ENCODE measurements at places on chromosomes 7 and 10. TPM values are rescaled to one million over a fixed set of nuclear protein-coding genes. Genes with fewer than 3 reads are reported as not detected.

COBL gene
- total RNA-seq = not detected

SUFU gene
- total RNA-seq = 11.8 TPM

NDUFB8 gene
- 170 TPM for total RNA-seq

DNA sequence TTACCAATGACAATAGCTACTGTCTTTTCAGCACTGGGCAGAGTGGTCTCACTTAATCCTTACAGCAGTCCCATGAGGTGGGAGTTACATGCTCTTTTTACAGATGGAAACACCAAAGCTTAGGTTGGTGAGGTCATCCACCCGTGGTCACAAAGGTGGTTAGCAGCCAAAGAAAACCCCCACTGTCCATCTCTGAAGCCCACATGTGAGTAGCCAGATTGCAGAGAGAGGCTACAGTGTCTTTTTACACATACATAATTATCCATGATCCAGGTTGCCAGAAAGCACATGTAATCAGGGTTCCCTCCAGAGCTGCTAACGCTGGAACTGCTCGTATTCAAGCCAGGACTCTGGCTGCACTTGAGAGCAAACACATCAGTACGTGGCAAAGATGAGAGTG lies 24.6 kb upstream of the ANKRD2 start:
- no peaks in the 10 kb centered on the region for H3K4me1 ChIP-seq

- H3K27me3 ChIP-seq = no peaks in the 10 kb centered on the region
- H3K36me3 ChIP-seq = no peaks in the 10 kb centered on the region
- no peak overlapping the region for H3K27ac ChIP-seq
These were observed 57.9 kb downstream of the CDCA7L start for GRCh38 chr7:21887779-21888178.

DNA sequence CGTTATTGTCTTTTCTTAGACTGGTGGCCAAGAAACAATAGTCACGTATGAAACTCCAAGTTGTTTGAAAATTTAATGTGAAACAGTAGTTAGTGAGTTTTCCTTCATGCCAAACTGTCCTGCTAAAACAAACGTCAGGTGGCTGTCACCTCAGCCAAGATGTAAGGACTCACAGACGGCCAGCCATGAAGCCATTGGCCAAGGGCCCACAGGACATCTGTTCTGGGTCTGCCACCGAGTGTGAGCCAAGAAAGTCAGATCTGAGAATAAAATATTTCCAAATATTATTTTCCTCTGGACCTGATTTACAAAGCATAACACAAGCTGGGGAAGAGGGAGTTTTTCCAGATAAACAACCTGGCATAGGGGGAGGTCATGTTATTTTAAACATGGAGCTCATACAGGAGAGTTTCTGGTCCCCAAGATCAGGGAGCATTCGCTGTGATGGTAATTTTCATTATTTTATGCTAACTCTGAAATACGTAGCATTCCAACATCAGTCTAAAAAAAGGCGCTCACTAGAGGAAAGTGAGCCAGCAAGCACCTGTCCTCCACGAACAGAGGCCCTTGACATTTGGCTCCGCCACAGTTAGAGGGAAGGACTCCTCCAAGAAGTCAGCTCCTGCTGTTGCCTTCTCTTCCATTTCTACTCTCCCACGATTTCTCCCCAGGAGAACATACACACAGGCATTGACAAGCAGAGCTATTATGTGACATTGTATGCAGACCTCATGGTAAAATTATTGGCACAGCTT lies 38.9 kb upstream of the LANCL2 start:
- H3K27ac ChIP-seq = no peak overlapping the region
- H3K27me3 ChIP-seq = peaks cover 7% of the 10 kb centered on the region
- H3K4me1 ChIP-seq = no peaks in the 10 kb centered on the region
- no peak for DNase-seq
- no peak overlapping the region for H3K4me3 ChIP-seq

DNA sequence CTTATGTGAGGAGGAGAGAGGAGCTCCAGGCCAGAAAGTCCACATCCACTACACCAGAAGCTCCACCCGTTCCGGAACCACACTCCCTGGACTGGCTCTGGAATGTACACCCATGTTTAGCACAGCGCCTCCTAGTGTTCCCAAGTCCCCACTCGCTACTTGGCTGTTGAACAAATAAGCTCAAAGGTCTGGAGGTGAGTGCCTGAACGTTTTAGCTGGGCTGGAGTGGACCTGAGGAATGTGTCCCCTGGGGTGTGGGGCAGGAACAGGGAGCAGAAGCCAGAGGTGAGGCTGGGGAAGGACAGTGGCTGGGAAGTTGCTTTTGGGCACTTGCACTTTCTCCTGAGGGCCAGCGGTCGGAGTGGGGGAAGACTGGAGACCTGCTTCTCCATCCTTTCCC lies 164.1 kb upstream of the CDCA7L start:
- no peak overlapping the region for H3K4me3 ChIP-seq
- no peaks in the 10 kb centered on the region for H3K36me3 ChIP-seq
- DNase-seq = no peak

GRCh38 chr10:129968020-129968852 lies 4.2 kb upstream of the EBF3 start:
- no peak overlapping the region for H3K27ac ChIP-seq
- peaks cover 24% of the 10 kb centered on the region for H3K4me1 ChIP-seq
- no peak for DNase-seq
- H3K36me3 ChIP-seq = no peaks in the 10 kb centered on the region

DNA sequence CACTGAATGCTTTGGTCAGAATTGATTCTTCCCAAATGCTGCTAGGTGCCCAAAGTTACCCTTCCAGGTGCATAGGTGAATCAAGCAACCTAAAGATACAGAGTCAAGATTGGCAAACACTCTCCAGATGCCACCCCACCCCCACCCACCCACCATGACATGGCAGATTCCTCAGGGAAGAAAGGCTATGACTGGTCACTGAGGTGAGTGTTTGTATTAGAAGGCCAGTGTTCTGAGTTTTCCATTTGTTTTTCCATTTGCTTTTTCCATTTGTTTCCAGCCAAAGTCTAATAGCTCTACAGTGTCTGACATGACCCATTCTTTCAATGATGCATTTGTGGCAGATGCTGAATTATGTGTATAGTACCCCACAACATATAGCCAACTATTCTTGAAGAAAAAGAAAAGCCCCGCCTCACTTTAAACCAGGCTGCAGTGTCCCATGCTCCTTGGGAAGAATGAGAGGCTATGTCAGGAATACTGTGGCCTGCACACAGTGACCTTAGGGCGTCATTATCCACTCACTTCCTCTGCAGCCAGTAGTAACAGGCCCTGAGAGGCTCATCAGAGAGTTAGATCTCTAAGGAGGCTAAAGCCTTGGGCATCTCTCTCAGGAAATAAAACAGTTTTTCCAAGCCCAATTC lies 16.1 kb upstream of the HIBADH start:
- H3K36me3 ChIP-seq = no peaks in the 10 kb centered on the region
- H3K27me3 ChIP-seq = no peaks in the 10 kb centered on the region
- DNase-seq = no peak
- no peaks in the 10 kb centered on the region for H3K4me1 ChIP-seq
- H3K4me3 ChIP-seq = no peak overlapping the region
- no peak overlapping the region for H3K27ac ChIP-seq

- DNase-seq = no peak
- peaks cover 18% of the 10 kb centered on the region for H3K4me1 ChIP-seq
- H3K27me3 ChIP-seq = no peaks in the 10 kb centered on the region
These were observed 137.0 kb downstream of the ETV1 start for GRCh38 chr7:13852281-13852968.

DNA sequence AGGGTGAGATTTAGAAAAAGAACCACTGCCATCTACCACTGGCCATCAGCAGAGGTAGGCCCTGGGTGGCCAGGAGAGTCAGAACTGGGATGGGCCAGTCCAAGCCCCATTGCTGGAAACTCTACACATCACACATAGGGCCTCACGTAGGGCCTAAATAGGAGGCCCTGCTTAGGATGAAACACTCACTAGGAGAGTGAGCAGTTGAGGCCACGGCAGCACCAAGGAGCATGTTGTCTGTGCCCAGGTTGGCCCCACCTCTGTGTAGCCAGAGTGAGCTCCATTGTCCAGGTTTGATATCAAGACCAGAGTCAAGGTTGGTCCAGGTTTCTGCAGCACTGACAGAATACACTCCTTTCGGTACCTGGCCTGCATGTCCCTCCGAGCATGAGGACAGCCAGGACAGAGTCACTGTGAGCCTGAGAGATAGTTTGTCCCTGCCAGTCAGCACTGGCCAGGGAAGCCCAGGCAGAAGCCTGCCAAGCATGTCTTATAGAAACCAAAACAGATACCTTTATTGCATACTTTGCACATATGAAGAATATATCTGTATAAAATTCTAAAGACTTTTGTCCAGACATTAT lies 77.9 kb upstream of the CAMK2B start:
- peaks cover 3% of the 10 kb centered on the region for H3K36me3 ChIP-seq
- no peaks in the 10 kb centered on the region for H3K27me3 ChIP-seq
- peaks cover 16% of the 10 kb centered on the region for H3K4me1 ChIP-seq
- DNase-seq = no peak

- H3K27me3 ChIP-seq = no peaks in the 10 kb centered on the region
- H3K27ac ChIP-seq = no peak overlapping the region
- peak; percentile 11 for DNase-seq
- H3K4me3 ChIP-seq = no peak overlapping the region
- H3K36me3 ChIP-seq = no peaks in the 10 kb centered on the region
These were observed 22.7 kb downstream of the CISD1 start for GRCh38 chr10:58291538-58292174.

DNA sequence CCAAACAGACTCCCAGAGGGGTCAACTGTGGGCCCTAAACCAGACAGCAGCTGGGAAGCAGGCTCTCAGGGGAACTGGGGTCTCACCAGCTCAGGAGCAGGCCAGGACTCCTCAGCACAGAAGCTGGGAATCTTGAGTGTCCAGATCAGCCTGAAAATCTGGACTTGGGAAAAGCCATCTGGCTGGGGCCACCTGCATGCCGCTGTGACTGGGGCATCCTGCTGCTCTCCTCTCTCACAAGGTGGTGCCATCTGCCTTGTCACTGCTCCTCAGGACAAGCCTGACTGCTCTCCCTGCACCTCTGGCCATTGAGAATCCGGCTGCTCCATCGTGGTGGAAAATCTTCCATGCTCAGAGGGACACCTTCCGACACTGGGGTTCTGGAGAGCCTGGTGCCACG lies 141.4 kb downstream of the PLPP4 start:
- H3K27ac ChIP-seq = no peak overlapping the region
- no peaks in the 10 kb centered on the region for H3K36me3 ChIP-seq
- H3K4me3 ChIP-seq = no peak overlapping the region

GRCh38 chr7:37448636-37449361 lies at the start of gene ELMO1:
ELMO1 (minus strand) TSS chr7:37448864; CDS start chr7:37342690, 106,174 bp downstream.
- peak within 1 kb of the TSS; percentile 100 for H3K27ac ChIP-seq
- peaks cover 25% of the 10 kb centered on the region for H3K4me1 ChIP-seq
- H3K4me3 ChIP-seq = peak within 1 kb of the TSS; percentile 95
- H3K36me3 ChIP-seq = peaks cover 12% of the 10 kb centered on the region
